ENCODE measurements at places on chromosomes 5 and 9.

GRCh38 chr9:3480353-3480655 lies 45.5 kb downstream of the RFX3 start:
- DNase-seq: no peak

GRCh38 chr5:72917371-72917776 lies 38.5 kb upstream of the FCHO2 start:
- no peak for DNase-seq

GRCh38 chr5:15260356-15261268 lies 239.4 kb upstream of the FBXL7 start:
- no peak for DNase-seq

DNA sequence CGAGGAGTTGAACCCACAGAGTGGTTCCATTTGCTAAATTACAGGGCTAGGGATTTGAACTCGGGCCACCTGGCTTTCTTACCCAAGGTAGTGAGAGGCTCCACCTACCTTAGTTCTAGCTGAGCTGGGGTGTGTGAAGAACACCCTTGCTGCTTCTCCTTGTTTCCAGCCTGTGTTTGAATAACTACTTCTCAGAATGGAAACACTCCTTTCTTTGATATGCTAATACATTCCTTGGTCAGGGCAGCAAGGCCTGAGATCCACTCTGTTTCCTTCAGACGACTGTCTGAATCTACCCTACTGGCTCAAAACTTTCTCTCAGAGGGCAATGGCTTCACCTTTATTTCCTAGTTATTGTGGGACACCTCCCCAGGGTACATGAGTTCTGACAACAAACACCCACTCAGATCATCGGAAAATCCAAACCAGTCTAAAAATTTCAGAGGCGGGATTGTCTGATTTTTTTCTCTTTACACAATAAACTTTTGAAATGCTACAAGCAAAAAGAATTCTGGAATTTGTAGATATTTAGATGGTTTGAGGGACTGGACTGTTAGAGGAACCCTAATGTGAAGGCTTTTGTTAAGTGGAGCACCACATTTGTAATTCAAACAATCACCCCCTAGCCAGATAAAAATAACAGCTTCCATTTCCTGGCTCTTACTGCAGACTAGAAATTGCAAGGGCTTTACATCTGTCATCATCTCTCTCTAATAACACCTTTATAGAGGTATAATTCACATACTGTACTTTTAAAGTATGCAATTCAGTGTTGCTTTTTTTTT lies 4.0 kb upstream of the ATP6V1G1 start:
- DNase-seq: no peak

DNA sequence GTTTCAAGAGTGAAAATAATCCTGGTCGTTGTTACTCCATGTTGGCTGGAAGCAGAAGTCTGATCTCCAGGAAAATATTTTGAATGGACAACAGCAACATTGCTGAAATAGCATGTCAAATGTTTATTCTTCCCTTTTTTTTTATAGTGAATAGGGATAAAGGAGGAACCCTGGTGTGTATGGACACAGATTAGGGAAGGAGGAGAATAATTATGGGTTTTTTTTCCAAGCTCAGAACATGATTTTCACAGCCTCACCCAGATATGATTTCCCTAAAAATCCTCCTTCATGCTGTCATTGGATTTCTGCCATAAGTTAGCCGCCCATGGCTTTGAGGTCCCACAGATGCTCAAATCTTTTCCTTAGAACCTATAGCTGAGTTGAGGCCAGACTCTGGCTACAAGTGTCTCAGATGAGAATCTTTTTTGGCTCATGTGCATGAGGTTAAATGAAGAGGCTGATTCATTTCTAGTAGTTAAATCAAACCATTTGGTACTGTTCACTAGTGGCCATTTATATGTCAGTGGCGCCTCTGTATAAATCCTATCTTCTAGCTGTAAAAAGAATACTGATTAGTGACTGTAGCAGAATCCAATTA lies 65.5 kb upstream of the LIFR start:
- DNase-seq: peak; percentile 44

- peak; percentile 63 for DNase-seq
Measured at GRCh38 chr5:79513704-79514390, at the start of gene HOMER1. TSS of gene HOMER1 (minus strand) at chr5:79514134. CDS start at chr5:79512774, 1,360 bp downstream.

GRCh38 chr9:69397384-69398214 lies 72.6 kb downstream of the ENTREP1 start:
- DNase-seq: peak; percentile 85

DNA sequence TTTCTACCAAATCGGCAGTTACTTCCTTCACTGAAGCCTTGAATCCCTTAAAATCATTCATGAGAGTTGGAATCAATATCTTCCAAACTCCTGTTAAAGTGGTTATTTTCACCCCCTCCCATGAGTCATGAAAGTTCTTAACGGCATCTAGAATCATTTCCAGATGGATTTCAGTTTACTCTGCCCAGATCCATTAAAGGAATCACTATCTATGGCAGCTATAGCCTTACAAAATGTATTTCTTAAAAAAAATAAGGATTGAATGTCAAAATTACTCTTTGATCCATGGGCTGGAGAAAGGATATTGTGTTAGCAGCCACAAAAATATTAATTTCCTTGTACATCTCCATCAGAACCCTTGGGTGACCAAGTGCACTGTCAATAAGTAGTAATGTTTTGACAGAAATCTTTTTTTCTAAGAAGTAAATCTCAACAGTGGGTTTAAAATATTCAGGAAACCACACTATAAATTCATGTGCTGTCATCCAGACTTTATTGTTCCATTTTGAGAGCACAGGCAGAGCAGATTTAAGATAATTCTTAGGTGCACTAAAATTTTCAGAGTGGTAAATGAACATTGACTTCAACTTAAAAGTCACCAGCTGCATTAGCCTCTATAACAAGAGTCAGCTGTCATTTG lies 767.7 kb downstream of the DTWD2 start:
- no peak for DNase-seq

DNA sequence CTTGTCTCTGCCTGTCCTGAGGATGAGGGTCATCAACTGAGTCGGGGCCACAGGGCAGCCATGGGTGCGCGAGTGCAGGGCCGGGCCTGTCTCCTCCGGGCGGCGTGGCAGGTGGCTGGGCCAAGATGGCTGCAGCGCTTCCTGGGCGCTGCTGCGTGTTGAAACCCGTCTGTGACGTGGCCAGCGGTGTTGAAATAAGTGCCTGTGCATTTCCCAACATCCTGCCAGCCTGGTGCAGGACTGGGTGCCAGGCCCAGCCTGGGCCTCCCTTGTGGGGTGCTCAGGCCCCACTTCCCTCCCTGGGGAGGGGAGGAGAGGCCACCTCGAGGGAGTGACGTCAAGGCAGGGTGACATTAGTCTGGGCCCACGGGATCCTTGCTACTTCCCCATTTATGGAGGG lies 45.5 kb downstream of the RXRA start:
- no peak for DNase-seq

DNA sequence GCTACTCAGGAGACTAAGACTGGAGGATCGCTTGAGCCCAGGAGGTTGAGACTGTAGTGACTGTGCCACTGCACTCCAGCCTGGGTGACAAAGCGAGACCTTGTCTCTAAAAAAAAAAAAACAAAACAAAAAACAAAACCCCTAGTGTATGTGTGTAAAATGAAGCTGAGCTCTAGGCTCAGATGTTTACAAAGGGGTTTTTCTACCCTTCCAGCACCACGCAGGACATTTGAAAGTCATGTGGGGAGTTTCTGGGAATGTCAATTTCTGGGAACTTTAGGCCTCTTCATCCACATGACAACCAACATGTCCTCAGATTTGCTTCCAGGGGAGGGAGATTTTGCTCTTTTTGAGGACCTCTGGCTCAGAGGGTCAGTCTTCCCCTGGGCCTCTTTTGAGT lies 42.4 kb upstream of the AIF1L start:
- DNase-seq: no peak

GRCh38 chr9:121598965-121599871 lies 52.2 kb upstream of the DAB2IP start:
- DNase-seq: no peak

- peak; percentile 47 for DNase-seq
Measured at GRCh38 chr9:81868145-81868544, 60.1 kb upstream of the SPATA31D4 start.

DNA sequence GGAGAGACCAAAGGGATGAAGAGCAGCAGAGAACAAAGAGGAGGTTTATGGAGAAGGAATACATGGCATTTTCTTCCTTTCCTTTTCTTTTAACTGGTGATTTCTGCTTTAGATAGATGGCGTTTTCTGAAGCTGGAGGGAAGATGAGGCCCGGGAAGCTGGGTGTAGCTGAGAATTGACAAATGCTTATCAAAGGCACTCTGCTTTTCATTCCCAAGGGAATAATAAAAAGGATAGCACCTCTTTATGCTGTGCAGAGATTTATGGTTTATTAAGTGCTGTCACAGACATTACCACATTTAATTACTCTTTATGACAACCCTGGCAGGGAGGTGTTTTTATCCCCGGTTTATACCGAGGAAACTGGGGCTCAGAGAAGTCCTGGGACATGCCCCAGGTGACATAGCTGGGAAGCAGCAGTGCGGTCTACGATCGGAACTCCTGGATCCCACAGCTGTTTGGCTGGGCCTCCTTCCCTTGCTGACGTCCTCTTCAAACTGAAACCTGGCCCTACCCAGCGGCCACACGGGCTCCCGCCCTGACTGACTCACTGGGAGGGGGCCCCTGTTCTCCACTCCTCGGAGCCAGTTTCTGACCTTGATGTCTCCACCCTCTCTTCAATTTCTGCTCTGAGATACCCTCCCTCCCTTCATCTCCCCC lies 8.2 kb upstream of the EPB41L4B start:
- DNase-seq: peak; percentile 78

GRCh38 chr5:5473226-5473625 lies 50.7 kb downstream of the ICE1 start:
- DNase-seq: peak; percentile 54

DNA sequence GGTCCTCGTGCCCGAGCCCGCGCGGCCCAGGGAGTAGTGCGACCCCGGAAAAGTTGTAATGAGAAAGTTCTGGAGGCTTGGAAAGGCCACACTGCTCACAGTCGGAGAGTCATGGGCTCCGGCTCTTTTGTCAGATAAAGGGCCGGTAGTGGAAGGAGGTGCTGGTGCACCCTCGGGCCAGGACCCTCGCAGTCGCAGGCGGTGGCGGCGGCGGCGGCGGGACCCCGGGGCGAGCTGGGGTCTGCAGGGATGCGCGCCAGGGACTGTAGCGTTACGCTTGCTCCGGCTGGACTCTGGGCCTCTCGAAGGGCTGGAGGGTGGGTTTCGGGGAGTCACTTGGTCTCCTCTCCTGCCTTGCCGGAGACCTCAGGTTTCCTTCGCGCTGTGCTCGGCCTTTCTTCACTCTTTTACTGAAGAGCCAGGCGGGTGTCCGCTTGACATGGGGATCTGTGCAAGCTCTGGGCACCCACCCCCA lies 1.5 kb downstream of the RORB start:
- DNase-seq: no peak

- DNase-seq: peak; percentile 31
Measured at GRCh38 chr5:93053825-93054224, 527.2 kb downstream of the NR2F1-AS1 start.

DNA sequence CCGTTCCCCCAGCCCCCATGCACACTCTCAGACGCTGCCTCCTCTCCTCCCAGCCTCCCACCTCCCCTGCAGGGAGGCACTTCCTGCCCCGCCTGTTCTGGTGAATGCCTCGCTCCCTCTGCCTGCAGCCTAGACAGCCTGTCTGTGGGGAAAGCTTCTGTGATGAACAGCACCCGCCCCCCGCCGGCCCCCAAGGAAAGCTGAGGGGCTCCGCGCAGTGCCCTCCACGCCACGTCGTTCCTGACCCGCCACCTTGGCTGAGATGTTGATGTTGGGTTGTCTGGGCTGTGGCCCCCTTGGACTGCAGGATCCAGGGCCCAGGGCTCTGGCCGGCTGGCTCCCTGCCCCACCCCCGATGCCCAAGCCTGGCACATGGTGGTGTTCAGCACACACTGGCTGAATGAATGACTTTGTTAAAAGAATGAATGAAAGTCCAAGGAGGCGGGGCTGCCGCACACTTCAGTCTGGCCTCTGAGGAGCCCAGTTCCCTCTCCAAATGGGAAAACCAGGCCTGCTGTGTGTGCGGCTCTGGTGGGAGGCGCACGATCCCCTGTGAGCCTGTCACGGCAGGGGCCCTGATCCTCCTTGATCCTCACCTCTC lies 2.1 kb upstream of the MYMK start:
- no peak for DNase-seq

DNA sequence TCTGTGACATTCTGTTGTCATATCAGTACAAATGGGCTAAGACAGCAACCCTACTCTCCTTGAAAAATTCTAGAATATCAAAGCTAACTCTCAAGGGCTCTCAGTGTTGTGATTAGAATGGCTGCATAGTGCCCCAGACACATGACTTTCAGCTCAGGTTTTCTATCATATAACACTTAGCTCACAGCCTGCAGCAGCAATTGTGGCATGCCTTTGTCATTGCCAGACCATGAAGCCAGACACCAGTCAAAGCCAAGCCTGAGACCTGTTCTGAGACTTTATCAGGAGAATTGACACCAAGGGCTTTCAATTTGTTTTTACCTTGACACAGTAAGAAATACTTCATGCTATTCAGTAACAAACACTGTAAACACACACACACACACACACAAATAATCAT lies 159.0 kb upstream of the SNX2 start:
- no peak for DNase-seq

GRCh38 chr5:59813761-59814536 lies 79.6 kb downstream of the PDE4D start:
- DNase-seq: peak; percentile 75

GRCh38 chr9:29322240-29322639 lies 1749.0 kb upstream of the C9orf72 start:
- DNase-seq: peak; percentile 25

- DNase-seq: no peak
Measured at GRCh38 chr5:50658246-50658645, 8.2 kb upstream of the PARP8 start.

DNA sequence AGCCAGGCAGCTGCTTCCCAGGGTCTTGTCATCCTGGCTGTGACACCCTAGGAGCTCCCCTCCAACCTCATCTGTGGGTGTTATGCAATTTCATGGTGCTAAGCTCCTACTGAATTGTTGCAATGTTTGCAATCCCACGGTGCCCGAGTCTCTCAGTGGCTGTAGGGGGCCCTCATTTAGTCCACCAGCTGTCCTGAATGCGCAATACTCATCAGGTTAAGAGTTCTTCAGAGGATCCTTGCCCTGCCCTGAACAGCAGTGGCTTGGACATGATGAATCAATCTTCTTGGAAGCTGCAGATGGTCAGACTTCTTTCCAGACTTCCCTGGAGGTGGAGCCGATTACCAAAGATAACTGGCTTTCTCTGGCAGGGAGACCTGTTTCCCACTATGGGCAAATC lies 584.1 kb downstream of the CCDC171 start:
- peak; percentile 82 for DNase-seq

Measured in fibroblast of the aortic adventitia (primary cell).